ENCODE measurements at places on chromosomes 5 and 9. TPM values are rescaled to one million over a fixed set of nuclear protein-coding genes. Genes with fewer than 3 reads are reported as not detected.

DNA sequence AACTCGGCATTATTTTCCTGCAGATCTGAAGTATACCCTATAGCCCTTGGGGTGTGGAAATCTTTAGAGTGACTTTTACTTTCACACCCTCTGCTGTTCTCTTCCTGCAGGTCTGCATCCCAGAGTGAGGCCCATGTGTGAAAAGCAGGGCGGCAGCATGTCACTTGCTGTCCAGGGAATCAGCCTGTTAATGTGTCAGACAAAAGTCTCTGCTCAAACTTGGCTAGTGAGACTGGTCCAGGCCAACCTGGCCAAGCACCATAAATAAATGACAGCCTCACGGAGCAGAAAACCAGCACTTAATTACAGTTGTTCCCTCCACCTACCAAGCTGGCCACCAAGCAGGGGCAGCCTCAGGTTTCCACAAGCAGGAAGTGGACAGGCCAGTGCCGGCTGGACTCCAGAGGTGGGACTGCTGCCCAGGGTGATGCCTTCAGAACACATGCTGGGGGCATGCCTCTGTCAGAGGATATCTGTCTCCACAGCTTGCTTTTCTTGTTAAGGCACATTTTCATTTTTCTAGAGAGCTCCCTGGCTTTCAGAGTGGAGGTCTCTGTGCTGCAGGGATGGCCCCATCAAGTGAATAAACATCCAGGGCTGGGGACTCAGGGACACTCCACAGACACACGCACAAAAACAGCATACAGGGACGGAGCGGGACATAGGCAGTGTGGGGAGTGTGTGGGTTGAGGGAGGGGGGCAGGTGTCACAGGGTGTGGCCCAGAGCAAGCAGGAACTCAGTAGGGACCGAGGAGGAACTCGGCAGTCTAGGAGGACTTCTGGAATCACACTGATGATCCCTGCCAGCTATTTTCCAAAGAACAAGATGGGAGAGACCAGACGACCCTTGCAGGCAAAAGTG is 243.8 kb upstream of the IRX1 start:
- H3K27me3 ChIP-seq, result peaks cover 2% of the 10 kb centered on the region
- no peak overlapping the region for H3K4me3 ChIP-seq
- DNase-seq, result no peak
- no peak overlapping the region for H3K27ac ChIP-seq
- no peaks in the 10 kb centered on the region for H3K36me3 ChIP-seq

- no peak overlapping the region for H3K27ac ChIP-seq
- no peaks in the 10 kb centered on the region for H3K27me3 ChIP-seq
- peaks cover 3% of the 10 kb centered on the region for H3K4me1 ChIP-seq
- peak; percentile 79 for DNase-seq
- no peak overlapping the region for H3K4me3 ChIP-seq
Measured at GRCh38 chr5:66814146-66814991, 218.2 kb downstream of the MAST4 start.

The CACNA1B gene
- 0.05 TPM for total RNA-seq

The CCIN gene
- total RNA-seq, result not detected

- no peak for DNase-seq
- no peak overlapping the region for H3K27ac ChIP-seq
- H3K4me1 ChIP-seq, result peaks cover 3% of the 10 kb centered on the region
- no peaks in the 10 kb centered on the region for H3K36me3 ChIP-seq
Measured at GRCh38 chr9:88196142-88196790, 58.0 kb upstream of the SPATA31C2 start.

The TSSK1B gene
- total RNA-seq, result not detected

- no peaks in the 10 kb centered on the region for H3K4me1 ChIP-seq
- H3K27me3 ChIP-seq, result no peaks in the 10 kb centered on the region
- H3K4me3 ChIP-seq, result no peak overlapping the region
- no peaks in the 10 kb centered on the region for H3K36me3 ChIP-seq
Measured at GRCh38 chr9:89564346-89564878, 40.4 kb upstream of the GADD45G start.

DNA sequence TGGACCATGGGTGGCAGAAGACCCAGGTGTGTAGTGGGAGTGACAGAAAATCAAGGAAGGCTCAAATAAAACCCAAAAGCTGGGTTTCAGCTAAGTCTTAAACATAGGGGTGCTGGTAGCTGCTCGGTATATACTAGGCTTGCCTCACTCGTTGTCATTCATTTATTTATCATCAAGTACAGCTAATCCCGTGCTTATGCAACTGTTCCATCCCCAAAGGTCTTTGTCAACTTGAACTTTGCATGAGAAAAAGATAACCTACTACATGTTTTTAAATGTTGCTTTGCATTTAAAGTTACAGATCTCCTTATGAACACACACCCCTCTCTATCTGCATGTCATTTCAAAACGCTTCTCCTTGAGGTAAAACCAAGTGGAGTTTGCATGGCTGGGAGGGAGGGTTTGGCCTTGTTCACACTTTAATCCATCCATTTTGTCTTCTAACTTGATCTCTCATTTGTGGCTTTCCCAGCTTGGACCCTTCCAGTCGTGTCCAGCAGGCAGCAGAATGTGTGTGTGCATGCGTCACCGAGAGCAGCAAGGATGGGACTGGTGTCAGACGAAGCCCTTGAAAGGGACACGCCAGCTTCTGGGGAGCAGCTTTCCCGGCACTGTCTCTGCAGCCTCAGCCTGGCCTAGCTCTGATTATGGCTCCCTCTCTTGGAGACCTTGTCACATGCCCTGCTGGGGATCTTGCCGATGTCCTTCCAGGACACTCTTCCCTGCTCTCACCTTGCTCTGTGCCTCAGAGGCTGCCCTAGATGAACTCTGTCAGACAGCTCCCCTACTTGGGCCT is 133.5 kb downstream of the GADD45G start:
- no peak overlapping the region for H3K27ac ChIP-seq
- no peaks in the 10 kb centered on the region for H3K27me3 ChIP-seq
- no peak overlapping the region for H3K4me3 ChIP-seq
- peaks cover 38% of the 10 kb centered on the region for H3K4me1 ChIP-seq

- no peak for DNase-seq
- H3K4me1 ChIP-seq, result no peaks in the 10 kb centered on the region
- H3K36me3 ChIP-seq, result no peaks in the 10 kb centered on the region
- no peaks in the 10 kb centered on the region for H3K27me3 ChIP-seq
- H3K4me3 ChIP-seq, result no peak overlapping the region
Measured at GRCh38 chr5:10459080-10460055, 17.7 kb downstream of the ROPN1L start.

- no peak overlapping the region for H3K27ac ChIP-seq
- H3K36me3 ChIP-seq, result peaks cover 5% of the 10 kb centered on the region
- no peaks in the 10 kb centered on the region for H3K27me3 ChIP-seq
- DNase-seq, result no peak
Measured at GRCh38 chr5:100590867-100591266, 55.7 kb downstream of the FAM174A start.

DNA sequence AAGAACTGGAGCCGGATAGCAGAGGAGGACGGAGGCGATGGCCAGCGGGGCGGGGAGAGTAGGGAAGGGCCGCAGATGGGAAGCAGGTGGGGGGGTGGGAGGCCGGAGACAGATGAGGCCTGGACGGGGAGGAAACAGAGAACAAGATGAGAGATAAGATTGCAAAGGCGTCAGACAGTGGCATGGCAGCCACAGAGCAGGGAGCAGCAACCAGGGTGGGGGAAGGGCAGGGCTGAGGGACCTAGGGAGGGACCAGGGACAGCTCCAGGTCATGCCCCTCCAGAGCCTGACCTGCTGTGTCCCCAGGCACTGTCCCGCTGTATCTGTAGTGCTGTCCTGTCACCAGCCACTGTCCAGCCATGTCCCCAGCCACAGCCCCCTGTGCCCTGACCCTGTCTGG is 49.6 kb upstream of the LMX1B start:
- H3K27me3 ChIP-seq, result peaks cover 46% of the 10 kb centered on the region
- H3K4me3 ChIP-seq, result no peak overlapping the region
- DNase-seq, result no peak
- H3K4me1 ChIP-seq, result no peaks in the 10 kb centered on the region
- no peak overlapping the region for H3K27ac ChIP-seq
- H3K36me3 ChIP-seq, result no peaks in the 10 kb centered on the region

- no peak for DNase-seq
- H3K27me3 ChIP-seq, result peaks cover 9% of the 10 kb centered on the region
- no peaks in the 10 kb centered on the region for H3K36me3 ChIP-seq
- H3K4me1 ChIP-seq, result no peaks in the 10 kb centered on the region
- H3K27ac ChIP-seq, result no peak overlapping the region
- H3K4me3 ChIP-seq, result no peak overlapping the region
Measured at GRCh38 chr5:136098176-136098575, 34.5 kb upstream of the SMAD5 start.

- H3K4me1 ChIP-seq, result no peaks in the 10 kb centered on the region
- H3K27me3 ChIP-seq, result peaks cover 43% of the 10 kb centered on the region
- no peak overlapping the region for H3K4me3 ChIP-seq
- no peak overlapping the region for H3K27ac ChIP-seq
- no peak for DNase-seq
Measured at GRCh38 chr9:86925686-86926085, 21.6 kb downstream of the GAS1 start.

DNA sequence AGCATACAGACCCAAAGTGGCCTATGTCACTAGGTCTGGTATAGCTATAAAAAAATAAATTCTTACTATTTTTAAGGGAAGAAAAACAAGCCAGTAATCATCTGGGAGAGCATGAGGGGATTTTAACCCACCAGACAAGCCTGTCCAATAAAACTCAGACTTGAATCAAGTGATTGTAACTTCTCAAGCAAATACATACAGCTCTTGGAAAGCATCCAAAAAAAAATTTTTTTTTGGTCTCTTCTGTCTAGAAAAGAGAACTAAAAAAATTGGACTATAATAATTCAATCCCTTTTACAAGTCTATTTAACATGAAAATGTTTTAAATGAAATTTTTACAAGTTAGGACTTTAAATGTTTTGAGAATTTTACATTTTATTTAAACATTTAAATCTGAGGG is 61.7 kb downstream of the FBXL17 start:
- no peaks in the 10 kb centered on the region for H3K4me1 ChIP-seq
- no peaks in the 10 kb centered on the region for H3K27me3 ChIP-seq
- no peak overlapping the region for H3K27ac ChIP-seq
- no peak overlapping the region for H3K4me3 ChIP-seq

DNA sequence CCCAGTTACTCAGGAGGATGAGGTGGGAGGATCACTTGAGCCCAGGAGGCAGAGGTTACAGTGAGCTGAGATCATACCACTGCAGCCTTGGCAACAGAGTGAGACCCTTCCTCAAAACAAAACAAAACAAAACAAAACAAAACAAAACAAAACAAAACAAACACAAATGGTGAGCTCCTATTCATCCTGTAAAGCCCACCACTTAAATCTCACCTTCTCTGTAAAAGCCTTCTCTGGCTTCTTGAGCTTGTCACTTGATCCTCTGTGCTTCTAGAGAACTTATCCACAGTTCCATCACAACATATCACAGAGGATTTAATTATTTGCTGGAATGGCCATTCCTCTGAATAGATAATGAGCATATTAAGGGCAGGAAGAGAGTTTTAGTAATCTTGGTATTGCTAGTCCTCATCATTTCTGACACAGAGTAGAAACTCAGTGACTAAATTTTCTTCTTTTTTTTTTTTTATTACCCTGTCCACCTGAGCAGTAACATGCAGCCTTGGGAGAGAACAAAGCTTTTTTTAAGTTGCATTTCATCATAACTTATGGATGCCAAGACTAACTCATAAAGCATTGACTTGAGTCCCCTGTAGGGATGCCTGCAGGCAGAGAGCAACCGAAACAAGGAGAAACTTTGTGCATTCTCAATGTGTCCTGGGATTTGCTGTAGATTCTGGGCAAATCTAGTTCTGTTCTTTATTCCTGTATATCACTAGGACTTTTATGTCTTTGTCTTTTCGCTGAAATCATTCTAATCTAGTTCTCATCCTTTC is 13.0 kb upstream of the HSPA9 start:
- H3K27ac ChIP-seq, result no peak overlapping the region
- no peaks in the 10 kb centered on the region for H3K4me1 ChIP-seq
- H3K27me3 ChIP-seq, result peaks cover 6% of the 10 kb centered on the region
- no peaks in the 10 kb centered on the region for H3K36me3 ChIP-seq
- no peak overlapping the region for H3K4me3 ChIP-seq
- no peak for DNase-seq

DNA sequence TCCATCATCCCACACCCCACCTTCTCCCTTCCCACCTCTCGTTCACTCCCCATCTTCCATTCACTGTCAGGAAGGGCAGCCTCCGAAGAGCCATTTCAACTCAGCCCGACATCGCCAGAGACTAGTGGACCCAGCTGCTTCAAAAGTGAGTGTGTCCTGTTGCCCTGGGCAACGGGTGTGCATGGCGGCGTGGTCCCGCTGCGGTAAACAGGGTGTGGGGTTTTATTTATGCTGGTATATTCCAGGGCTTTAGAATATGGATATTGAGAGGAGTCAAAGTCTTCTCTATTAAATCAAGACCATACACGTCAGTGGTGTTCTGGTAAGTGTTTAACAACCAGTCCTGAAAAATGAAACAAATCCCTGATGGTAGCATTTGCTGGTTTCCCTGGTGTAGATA is 274.5 kb downstream of the MAST4 start:
- DNase-seq, result no peak
- H3K27me3 ChIP-seq, result peaks cover 3% of the 10 kb centered on the region
- no peak overlapping the region for H3K4me3 ChIP-seq
- H3K4me1 ChIP-seq, result no peaks in the 10 kb centered on the region

DNA sequence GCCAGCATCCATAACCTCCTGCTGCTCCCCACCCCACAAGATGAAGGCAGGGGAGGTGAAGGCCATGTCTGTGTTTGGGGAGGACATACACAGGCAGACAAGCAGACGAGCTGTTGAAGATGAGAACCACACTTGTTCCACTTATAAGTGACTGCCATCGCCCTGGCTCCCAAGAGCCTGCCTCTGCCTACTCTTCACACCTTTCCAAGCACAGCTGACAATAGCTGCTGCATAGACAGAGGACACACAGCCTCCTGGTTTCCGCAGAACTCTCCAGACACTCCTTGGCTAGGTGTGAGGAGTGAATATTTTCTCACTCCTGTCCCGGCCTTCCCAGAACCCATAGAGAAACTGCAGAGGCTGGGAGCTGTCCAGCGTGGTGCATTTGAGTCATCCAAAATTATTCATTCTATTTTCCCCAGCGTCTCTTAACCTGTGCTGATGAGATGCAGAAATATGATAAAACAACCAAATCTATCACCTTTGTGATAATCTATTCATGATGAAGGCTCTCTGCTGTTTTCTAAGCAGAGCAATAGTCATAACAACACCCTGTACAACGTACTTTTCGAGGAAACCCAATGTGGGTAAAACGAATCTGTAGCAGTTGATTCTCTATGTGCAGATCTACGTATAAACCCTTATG is 24.7 kb downstream of the KLF9 start:
- peak overlapping the region; percentile 59 for H3K27ac ChIP-seq
- no peaks in the 10 kb centered on the region for H3K27me3 ChIP-seq
- no peak overlapping the region for H3K4me3 ChIP-seq
- H3K4me1 ChIP-seq, result peaks cover 66% of the 10 kb centered on the region
- no peak for DNase-seq

The CCNI2 gene
- total RNA-seq, result 1.4 TPM

The ZFP2 gene
- total RNA-seq, result 0.26 TPM

The MOB3B gene
- 3.0 TPM for total RNA-seq

Data from activated naive CD4-positive, alpha-beta T cell treated with anti-CD3 and anti-CD28 coated beads for 36 hours (primary cell).